NCI-H345 (cell line): ENCODE measurements at places on chromosomes 12 and 14.

GRCh38 chr14:94770815-94771157 lies 873 bp upstream of the GSC start:
- DNase-seq = no peak

- no peak for DNase-seq
Observed at GRCh38 chr14:93734086-93734822, 54.0 kb downstream of the PRIMA1 start.

- DNase-seq = no peak
Observed at GRCh38 chr14:59484639-59485175, 390 bp downstream of the JKAMP start.

GRCh38 chr12:84034871-84035270 lies 877.7 kb downstream of the SLC6A15 start:
- no peak for DNase-seq

DNA sequence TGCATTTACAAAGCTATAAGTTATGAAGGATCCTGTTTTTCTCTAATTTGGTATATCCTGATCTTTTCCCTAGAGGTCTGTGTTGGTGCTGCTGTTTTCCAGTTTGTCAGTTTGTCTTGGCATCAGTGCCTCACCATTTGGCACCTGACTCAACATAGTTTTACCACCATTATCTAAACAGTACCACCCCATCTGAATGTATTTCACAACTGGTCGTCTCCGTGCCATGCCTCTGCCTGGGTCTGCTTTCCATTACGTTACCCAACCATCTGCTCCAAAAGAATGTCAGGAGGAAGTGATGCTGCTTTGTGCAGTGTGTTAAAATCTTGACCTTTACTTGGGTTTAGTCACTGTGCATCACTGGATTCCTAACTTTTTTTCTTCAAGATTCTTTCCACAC lies 129.3 kb upstream of the RASSF8 start:
- DNase-seq = no peak

- no peak for DNase-seq
Observed at GRCh38 chr12:2169940-2170339, 117.2 kb downstream of the CACNA1C start.

- DNase-seq = no peak
Observed at GRCh38 chr14:68011406-68012028, 191.9 kb downstream of the RAD51B start.

- DNase-seq = peak; percentile 81
Observed at GRCh38 chr14:24630872-24631477, 3.0 kb downstream of the GZMB start.

DNA sequence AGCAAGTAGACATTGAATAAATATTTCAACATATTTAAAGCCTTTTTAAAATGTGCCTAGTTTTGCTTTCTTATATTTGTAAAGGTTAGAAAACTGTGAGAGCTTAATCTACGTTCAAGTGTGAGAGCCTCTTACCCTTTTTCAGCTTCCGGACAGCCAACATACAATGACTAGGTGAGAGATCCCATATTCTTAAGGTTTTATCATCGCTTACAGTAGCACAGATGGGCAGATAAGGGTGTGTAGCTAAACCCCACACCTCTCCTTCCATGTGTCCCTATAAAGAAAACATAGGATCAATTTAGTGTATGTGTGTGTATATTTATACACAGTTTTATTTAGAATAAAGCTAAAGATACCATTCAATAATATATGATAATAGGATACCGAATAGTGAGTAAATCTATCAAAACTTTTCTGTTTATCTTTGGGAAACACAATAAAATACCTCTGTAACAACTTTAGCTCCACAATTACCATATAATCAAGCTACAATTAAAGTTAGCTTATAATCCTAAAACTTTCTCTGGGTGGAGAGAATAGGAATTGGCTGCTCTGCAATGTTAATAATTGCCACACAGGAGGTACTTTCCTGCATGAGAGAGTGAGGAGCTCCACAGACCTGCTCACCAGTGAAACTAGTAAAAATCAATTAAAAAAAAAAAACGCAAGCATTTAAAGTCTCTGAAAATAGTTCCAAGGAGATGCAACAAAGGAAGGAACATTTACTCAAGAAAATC lies 110.8 kb downstream of the EML5 start:
- DNase-seq = no peak

DNA sequence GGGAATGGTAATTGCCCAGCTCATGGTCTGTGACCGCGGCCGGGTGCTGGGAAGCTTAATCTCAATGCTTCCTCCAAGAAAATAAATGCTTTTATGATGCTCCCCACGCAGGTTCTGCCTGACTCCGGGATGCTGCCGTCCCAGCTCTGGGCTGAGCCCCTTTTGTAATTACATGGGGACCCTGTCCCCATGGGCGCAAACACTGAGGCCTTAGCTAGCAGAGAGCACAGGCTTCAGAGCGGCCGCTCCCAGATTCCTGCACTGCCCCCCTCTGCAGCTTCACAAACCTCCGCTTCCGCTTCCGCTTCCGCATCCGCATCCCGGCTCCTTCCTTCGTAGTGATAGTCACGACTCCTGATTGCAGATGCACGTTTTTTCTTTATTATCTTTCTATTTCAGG lies 129.5 kb downstream of the KIF26A start:
- DNase-seq = no peak

DNA sequence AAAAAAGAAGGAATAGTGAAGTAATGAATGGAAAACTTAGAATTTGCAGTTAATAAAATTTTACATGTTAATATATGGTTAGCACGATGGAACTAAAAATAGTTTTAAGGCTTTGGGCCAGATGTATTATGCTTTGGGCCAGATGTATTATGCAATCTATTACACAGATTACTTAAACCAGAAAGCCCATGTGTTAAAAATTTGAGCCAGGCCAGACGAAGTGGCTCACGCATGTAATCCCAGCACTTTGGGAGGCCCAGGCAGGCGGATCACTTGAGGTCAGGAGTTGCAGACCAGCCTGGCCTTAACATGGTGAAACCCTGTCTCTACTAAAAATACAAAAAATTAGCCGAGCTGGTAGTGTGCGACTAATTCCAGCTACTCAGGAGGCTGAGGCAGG lies 17.2 kb downstream of the IFT81 start:
- no peak for DNase-seq

GRCh38 chr12:76820888-76821482 lies 57.1 kb downstream of the ZDHHC17 start:
- DNase-seq = peak; percentile 9

- DNase-seq = no peak
Observed at GRCh38 chr14:72523424-72524294, 370.2 kb downstream of the DPF3 start.

GRCh38 chr12:69059465-69060457 lies 126.8 kb upstream of the CPM start:
- no peak for DNase-seq

DNA sequence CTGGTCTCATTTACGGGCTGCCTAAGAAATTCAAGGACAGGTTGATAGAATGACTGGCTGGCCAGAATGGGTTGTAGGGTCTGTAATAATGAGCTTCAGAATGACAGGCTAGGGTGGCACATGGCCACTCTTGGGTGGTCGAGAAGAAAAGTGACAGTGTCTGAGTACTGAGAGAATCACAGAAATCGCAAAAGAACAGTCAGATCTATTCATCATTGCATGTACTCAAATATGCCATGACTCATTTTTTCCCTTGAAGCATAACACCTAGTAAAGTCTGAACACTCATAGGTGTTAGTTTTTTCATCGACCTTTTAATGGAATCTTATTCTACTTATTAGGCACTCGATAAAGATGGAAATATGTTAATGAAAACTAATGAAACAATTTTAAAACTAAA lies 37.8 kb upstream of the SEL1L start:
- DNase-seq = no peak

GRCh38 chr12:65798918-65799317 lies 25.4 kb upstream of the HMGA2 start:
- DNase-seq = no peak

DNA sequence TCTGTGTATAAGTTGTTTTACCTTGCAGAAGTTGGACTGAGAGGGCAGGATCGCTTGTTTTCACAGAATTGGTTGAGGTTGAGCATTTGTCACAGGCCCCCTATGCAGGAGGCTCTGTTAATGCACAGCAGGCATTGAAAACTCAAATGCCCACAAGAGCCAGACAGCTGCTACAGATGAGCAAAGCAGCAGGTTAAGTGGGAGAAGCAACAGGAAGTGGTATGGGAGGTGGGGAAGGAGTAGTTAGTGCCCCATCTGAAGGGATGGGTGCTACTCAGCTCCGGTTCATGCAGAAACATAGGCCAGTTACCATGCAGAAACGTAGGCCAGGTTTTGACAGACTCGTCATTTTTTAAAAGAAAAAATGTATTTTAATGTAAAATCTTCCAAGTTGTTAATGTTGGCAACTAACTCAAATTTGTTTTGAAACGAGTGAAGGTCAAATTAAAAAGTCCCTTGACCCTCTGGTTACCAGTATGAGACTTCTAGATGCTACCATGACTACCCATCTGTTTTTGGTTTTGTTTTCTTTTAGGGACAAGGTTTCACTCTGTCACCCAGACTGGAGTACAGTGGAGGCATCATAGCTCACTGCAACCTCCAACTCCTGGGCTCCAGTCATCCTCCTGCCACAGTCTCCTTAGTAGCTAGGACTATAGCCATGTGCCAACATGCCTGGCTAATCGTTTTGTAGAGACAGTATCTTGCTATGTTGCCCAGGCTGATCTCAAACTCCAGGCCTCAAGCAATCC lies 84.7 kb upstream of the FRMD6 start:
- DNase-seq = no peak

DNA sequence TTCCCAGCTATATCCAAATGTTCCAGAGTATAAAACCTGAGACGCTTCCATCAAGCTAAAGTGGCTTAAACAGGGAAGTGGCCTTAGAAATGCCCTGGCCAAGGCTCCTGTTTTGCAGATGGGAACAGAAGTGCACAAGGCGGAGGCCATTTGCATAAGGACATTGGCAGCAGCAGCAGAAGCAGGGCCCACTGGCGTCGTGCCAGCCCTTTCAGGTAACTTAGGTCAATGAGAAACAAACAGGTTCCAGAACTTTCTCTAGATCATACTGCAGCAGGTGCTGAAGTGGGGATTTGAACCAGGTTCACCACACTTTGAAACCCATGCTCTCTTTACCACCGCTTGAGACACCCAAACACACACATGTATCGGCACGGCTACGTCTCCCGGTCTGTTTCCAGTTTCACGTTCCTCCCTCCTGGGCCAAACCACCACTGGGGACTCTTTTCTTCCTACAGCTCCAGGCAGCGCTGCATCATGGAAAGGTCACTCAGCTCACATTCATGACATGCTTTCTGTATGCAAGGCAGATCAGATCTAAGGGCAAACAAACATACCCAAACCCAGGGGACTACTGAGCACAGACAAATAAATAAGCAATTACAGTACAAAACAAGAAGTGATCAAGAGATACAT lies 46.0 kb upstream of the PLEKHG6 start:
- peak; percentile 29 for DNase-seq

- DNase-seq = peak; percentile 73
Observed at GRCh38 chr12:2958432-2959191, 585 bp upstream of the TEAD4 start.

DNA sequence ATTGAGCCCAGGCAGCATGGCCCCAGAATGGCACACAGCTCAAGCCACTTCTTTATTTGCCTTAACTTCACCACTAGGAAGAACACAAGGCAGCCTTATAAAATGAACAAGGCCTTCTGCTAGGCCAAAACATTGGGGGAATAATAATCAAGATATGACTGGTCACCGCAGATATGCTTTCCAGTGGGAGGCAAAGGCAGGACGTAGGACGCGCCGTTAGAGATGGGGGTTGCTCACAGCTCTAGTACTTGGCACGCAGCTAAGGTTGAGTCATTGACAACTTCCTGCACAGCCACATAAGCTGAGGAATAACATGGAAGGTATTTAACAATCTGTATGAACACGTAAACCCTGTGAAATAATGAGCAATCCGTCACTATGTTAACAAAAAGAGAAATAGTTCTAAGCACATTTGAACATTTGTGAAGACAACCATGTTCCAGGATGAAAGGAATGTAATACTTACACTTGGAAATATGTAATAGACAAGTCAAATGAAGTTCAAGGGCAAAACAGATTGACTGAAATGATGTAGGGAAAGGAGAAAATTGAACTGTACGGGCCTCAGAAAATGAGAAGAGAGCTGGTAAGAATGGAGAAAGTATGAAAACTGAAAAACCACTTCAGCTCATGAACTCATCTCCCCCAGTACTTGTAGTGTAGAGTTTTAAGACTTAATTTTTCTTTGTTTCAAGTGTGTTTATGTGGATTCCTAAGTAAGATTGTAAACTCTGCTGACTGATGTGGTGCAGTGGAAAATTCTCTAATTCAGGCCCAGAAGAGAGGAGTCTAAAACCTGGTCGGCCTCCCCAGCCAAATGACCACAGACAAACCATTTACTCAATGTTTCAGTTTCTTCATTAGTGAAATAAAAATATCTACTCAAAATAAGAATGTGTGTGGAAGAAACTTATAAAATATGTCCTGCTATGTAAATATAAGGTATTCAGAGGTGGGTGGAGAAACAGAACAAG lies 59.3 kb upstream of the CCDC91 start:
- DNase-seq = no peak

- DNase-seq = no peak
Observed at GRCh38 chr12:89389755-89390661, 37.7 kb upstream of the DUSP6 start.

DNA sequence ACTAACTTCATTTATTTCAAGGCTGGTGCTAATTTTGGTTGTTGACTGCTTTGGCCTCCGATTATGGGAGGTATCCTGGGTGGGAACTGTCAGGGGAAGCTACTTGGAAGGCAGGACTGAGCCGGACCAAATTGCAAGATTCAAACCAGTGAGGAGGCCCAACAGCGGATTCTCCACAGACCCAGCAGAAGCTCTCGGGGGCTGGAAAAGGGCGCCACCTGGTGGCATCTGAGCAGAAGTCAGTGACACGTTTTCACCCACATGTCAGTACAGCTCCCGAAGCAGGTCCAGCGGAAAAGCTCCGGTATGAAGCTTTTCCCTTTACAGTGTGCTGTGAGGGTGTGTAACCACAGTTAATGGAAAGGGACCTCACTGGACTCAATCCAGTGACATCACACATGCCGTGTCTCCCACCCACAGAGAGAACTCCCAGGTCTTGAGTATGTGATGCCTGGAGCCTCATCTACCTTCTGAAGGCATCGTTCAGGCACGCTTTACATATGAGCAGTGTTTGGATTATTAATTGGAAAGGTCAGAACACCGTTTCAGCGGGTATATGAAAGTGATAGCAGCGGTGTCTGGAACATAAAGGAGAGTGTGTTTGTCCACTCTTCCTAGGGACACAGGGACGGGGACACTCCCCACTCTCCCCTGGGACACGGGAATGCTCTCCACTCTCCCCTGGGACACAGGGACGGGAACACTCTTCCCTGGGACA lies 3.6 kb upstream of the P2RX2 start:
- peak; percentile 85 for DNase-seq

- DNase-seq = no peak
Observed at GRCh38 chr12:55058776-55059175, 39.0 kb downstream of the NEUROD4 start.

- DNase-seq = no peak
Observed at GRCh38 chr12:24231298-24231697, 281.8 kb upstream of the SOX5 start.
